Chondrocyte (in vitro differentiated cells): ENCODE measurements at places on chromosomes 16 and 17. TPM values are rescaled to one million over a fixed set of nuclear protein-coding genes. Genes with fewer than 3 reads are reported as not detected.

Gene PPY
- not detected in 3 replicates for total RNA-seq

Gene SPECC1
- total RNA-seq, result 63.6 to 91.9 TPM (median 90.8 TPM) in 3 replicates

Gene C17orf78
- total RNA-seq, result not detected in 3 replicates

Gene TBX21
- not detected in 3 replicates for total RNA-seq

Gene ARL5C
- total RNA-seq, result 0.25 TPM in 1 of 3 replicates, not detected in the others
